ENCODE measurements at places on chromosomes 3 and 15. TPM values are rescaled to one million over a fixed set of nuclear protein-coding genes. Genes with fewer than 3 reads are reported as not detected.

Gene RBM15B
- 31.0 TPM for total RNA-seq

- no peak for DNase-seq
Observed at GRCh38 chr15:91338766-91339165, 238.7 kb downstream of the SV2B start.

Gene SELENOT
- total RNA-seq: 106 TPM

- DNase-seq: no peak
Observed at GRCh38 chr15:79463781-79464270, 31.7 kb downstream of the MINAR1 start.

DNA sequence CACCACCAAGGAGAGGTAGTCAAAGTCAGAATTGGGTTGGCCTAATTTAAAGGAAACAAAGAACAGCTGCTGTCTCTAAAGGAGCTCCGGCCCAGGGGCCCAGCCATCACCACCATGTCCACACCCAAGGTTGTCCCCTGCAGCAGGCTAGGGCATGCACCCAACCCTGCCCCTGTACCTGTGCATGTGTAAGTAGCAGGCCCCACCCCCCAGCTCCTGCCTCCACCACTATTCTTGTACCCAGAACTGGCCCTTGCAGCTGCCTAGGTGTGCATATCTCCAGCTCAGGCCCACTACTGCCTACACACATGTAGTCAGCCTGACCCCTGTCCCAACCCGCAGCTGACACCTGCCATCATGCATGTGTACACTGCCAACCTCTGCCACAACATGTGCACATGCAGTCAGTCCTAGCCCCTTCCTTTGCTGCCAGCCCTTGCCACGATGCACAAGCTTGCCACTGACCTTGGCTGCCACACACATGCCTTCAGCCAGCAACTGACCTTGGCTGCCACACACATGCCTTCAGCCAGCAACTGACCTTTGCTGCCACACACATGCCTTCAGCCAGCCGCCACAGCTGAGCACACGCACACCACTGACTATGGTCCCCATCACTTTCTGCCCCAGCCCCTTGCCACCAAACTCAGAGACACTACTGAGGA lies 39.7 kb downstream of the FGF12 start:
- DNase-seq: no peak

DNA sequence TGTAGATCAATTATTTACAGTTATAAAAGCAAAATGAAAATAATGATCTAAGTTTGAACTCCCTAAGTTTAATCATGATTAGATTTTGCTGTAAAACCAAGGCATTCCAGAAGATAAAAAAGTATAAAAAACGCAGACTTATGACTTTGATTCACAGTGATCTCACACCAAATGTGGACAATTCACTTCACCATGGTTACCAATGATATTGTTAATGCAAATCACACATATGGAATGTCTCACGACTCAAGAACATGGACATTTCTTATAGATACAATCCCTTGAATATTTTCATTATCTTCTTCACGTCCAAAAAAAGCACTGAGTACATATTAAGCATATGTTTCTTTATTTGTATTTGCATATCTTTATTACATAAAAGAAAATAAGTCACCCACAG lies 1054.2 kb downstream of the NAALADL2 start:
- no peak for DNase-seq

Gene GPR15
- not detected for total RNA-seq

Data from frontal cortex (tissue), 4 donors.